ENCODE measurements at places on chromosomes 6 and 20. TPM values are rescaled to one million over a fixed set of nuclear protein-coding genes. Genes with fewer than 3 reads are reported as not detected.

Gene ASIP
- not detected for total RNA-seq

- H3K27ac ChIP-seq = no peak overlapping the region
- H3K4me1 ChIP-seq = no peaks in the 10 kb centered on the region
- no peak overlapping the region for H3K4me3 ChIP-seq
- H3K36me3 ChIP-seq = no peaks in the 10 kb centered on the region
These were observed 13.2 kb upstream of the EPB41L1 start for GRCh38 chr20:36141310-36141709.

DNA sequence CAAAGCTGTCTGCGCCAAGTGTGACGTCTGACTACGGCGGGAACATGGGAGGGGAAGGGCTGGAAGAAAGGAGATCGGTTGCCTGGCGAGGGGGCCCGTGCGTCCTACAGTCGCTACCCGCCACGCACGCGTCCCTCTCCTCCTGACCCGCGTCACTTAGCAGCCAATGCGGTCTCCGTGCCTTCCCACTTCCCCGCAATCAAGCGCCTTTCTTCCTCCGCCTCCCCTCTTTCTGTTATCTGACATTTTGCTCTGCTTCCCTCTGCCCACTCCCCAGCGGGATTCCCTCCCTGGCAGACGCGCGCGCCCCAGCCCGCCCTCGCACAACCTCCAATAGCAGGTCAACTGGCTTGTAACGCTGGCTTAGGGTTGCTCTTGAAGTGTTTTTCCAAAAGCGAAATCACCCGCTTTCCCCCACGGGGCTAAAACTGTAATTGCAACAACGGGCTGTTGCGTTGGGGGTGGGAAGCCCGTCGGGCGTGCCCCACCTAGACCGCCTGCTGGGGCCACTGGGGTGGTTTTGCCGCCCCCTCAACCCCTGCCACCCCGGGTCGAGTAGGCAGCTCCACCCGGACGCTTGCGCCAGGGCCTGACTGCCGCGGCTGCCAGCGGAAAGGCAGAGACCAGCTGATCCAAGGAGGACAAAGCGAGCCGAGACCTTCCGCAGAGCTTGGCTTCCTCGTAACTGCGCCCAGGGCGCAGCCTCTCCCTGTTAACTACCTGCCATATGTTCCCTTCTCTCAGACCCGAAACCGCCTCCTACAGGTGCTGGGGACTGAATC lies 6.2 kb upstream of the SOX4 start:
- H3K36me3 ChIP-seq = no peaks in the 10 kb centered on the region
- peak overlapping the region; percentile 81 for H3K4me3 ChIP-seq
- no peaks in the 10 kb centered on the region for H3K27me3 ChIP-seq
- peak overlapping the region; percentile 92 for H3K27ac ChIP-seq

GRCh38 chr20:62888406-62888805 lies 26.8 kb upstream of the TCFL5 start:
- peaks cover 7% of the 10 kb centered on the region for H3K4me1 ChIP-seq
- DNase-seq = no peak
- H3K36me3 ChIP-seq = peaks cover 17% of the 10 kb centered on the region
- H3K27ac ChIP-seq = no peak overlapping the region
- H3K4me3 ChIP-seq = no peak overlapping the region

GRCh38 chr20:56989516-56989915 lies 276.9 kb downstream of the BMP7 start:
- H3K27ac ChIP-seq = no peak overlapping the region
- no peaks in the 10 kb centered on the region for H3K27me3 ChIP-seq
- H3K4me1 ChIP-seq = peaks cover 4% of the 10 kb centered on the region

GRCh38 chr6:113694278-113695077 lies 162.7 kb upstream of the MARCKS start:
- H3K4me1 ChIP-seq = no peaks in the 10 kb centered on the region
- no peak overlapping the region for H3K4me3 ChIP-seq
- no peaks in the 10 kb centered on the region for H3K36me3 ChIP-seq

DNA sequence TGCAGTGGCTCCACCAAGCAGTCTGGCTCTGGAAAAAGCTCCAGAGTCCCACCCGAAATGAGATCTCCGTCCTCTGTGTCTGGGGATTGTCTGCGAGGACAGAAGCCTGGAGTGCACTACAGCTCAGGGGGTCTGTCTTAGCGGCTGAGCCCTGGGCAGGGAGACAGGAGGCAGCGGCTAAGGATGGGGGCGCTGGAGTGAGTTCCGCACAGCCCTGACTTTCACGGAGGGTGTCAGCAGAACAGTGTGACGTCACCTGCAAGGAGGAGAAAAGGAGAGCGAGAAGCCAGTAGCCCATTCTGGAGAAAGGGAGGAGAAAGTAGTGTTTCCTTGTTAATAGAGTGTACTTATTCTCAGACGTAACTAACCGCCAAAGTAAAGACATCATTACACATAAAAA lies 97.6 kb downstream of the FAM50B start:
- H3K4me1 ChIP-seq = no peaks in the 10 kb centered on the region
- peaks cover 7% of the 10 kb centered on the region for H3K27me3 ChIP-seq
- no peak for DNase-seq

DNA sequence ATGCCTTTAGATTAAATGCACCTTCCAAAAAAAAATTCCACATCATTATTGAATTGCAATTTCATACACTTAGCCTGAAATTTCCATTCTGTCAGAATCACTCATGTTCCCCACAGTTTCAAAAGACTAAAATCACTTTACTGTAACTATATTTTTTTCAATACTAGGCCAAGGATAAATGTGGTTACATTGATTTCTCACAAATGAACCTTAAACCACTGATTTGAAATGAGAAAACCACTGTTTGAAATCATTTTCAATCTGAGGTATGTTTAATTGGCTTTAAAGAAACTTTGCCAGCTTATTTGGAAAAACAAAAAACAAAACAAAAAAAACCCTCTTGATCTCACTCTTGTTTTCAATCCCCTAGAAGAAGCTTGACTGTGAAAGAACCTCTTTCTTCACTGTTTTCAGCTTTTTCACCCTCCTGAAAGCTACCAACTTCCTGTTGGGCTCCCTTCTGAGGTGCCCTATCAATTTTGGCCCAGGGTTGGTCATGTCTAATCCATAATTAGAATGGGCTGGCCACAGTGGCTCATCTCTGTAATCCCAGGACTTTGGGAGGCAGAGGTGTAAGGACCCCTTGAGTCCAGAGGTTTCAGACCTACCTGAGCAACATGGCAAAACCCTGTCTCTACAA lies 242.5 kb downstream of the ADGRG6 start:
- DNase-seq = no peak
- no peak overlapping the region for H3K27ac ChIP-seq
- H3K4me3 ChIP-seq = no peak overlapping the region
- no peaks in the 10 kb centered on the region for H3K4me1 ChIP-seq
- H3K36me3 ChIP-seq = no peaks in the 10 kb centered on the region

- DNase-seq = no peak
- no peak overlapping the region for H3K4me3 ChIP-seq
- peaks cover 10% of the 10 kb centered on the region for H3K4me1 ChIP-seq
- H3K27me3 ChIP-seq = no peaks in the 10 kb centered on the region
- no peak overlapping the region for H3K27ac ChIP-seq
These were observed 58.7 kb downstream of the GTF2H5 start for GRCh38 chr6:158226655-158227512.

GRCh38 chr6:4313044-4313686 lies 177.8 kb upstream of the ECI2 start:
- DNase-seq = peak; percentile 71
- no peaks in the 10 kb centered on the region for H3K36me3 ChIP-seq
- H3K27ac ChIP-seq = no peak overlapping the region
- no peaks in the 10 kb centered on the region for H3K27me3 ChIP-seq

Gene MAPK13
- 2.5 TPM for total RNA-seq

DNA sequence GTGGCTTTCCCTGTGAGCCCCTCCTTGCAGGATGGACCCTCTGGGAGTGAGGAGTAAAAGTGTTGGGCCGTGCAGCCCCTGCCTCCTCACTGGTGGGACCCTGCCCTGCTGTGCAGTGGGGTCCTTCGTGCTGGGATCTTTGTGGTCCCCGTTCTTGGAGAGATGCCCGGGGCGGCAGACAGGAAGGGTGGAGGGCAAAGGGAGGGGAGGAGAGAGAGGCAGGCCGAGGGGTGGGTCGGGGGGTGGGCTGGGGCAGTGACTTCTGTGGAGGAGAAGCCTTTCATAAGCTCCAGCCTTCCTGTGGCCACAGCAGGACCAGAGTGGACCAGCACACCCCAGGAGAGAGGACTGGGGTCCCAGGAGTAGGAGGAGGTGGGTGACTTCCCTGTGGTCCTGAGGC lies at the start of gene COL20A1:
TSS of gene COL20A1 (plus strand) at position 283 of the 400 bp plus-strand sequence. CDS start 1,922 bp downstream, outside the sequence.
- no peak for DNase-seq
- H3K27me3 ChIP-seq = no peaks in the 10 kb centered on the region
- H3K4me3 ChIP-seq = no peak within 1 kb of the TSS
- no peaks in the 10 kb centered on the region for H3K36me3 ChIP-seq

Gene MAFB
- 0.28 TPM for total RNA-seq

- no peak overlapping the region for H3K27ac ChIP-seq
- no peak overlapping the region for H3K4me3 ChIP-seq
- H3K4me1 ChIP-seq = no peaks in the 10 kb centered on the region
- H3K36me3 ChIP-seq = no peaks in the 10 kb centered on the region
These were observed 77.1 kb upstream of the EMILIN3 start for GRCh38 chr20:41443691-41444090.

Gene PDYN
- not detected for total RNA-seq

DNA sequence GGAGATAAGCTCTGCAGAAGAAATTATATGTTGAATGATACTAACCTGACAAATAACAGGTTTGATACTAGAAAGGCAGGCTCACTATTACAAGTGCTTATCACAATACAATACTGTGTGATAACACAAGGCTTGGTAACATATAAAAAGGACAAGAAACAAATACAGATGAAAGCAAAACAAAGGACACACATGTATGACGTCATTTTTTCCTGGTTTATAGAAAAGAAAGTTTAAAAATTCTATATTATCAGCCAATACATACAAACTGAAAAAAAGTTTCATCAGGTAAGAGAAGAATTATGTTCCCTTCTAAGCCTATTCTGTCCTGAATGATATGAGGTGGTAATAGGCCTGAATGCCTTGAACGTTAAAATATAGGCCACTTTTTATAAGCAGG lies 32.3 kb upstream of the MCM9 start:
- no peak overlapping the region for H3K4me3 ChIP-seq
- H3K27ac ChIP-seq = no peak overlapping the region
- H3K36me3 ChIP-seq = no peaks in the 10 kb centered on the region
- no peaks in the 10 kb centered on the region for H3K4me1 ChIP-seq
- DNase-seq = no peak

DNA sequence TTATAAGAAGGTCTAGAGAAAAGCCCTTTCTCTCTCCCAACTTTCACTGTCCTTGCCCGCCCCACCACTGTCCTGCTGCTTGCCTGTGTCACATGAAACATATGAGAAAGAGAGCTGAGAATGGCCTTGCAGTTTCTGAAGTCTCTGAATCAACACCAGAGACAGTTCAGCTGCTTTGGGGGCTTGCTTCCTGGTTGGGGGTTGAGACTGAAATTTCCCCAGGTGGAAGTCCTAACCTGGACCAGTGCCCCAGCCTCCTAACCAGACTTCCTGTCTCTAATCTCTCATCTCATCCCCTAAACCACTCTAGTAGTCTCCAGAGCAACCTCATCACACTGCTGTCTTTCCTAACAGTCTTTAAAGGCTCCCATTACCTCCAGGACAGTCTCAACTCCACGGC lies 10.7 kb downstream of the TRAM2 start:
- H3K27ac ChIP-seq = peak overlapping the region; percentile 37
- no peaks in the 10 kb centered on the region for H3K36me3 ChIP-seq
- peaks cover 29% of the 10 kb centered on the region for H3K4me1 ChIP-seq

Gene FOXS1
- 6.3 TPM for total RNA-seq

DNA sequence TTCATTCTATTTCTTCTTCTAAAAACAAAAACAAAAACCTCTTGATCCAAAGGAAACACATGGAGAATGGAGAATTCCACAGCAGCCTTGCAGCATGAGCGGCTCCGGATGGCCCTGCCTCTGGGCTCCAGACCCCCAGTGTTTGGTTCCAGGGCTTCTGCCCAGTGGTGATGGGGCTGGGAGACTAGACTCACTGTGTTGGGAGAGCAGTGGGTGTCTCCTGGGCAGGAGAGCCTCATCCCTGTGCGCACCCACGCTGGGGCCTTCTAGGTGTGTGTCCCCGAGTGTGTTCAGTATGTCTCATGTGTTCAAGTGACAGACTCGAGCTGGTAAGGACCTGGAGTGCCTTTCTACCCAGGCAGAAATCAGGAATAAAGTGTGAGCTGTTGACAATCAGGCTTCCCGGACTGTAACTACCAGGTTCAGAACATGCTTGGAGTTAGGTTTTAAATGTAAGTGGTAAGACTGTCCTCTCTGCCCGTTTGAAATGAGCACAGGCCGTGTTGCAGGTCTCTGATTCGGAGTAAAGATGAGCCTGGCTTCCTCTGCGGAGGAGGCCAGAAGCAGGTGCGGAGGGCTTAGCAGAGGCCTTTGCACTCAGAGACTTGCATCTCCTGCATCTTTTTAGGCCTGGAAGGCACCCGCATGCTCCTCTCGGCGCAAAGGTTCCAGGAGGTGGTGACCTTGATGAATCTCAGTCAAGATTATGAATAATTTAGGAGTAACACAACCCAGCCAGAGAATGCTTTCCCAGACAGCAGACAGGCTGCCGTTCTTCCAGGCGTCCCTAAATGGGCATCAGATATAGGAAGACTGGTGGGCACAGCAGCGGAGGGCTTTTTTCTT lies 253.6 kb downstream of the CDH26 start:
- peaks cover 5% of the 10 kb centered on the region for H3K27me3 ChIP-seq
- H3K4me1 ChIP-seq = no peaks in the 10 kb centered on the region
- no peak overlapping the region for H3K4me3 ChIP-seq
- no peak overlapping the region for H3K27ac ChIP-seq
- H3K36me3 ChIP-seq = no peaks in the 10 kb centered on the region
- DNase-seq = no peak

- no peak for DNase-seq
- no peaks in the 10 kb centered on the region for H3K27me3 ChIP-seq
- peak overlapping the region; percentile 94 for H3K27ac ChIP-seq
These were observed 65.9 kb upstream of the CLDN20 start for GRCh38 chr6:155197932-155198331.

GRCh38 chr20:9493803-9494202 lies 20.6 kb upstream of the LAMP5 start:
- H3K36me3 ChIP-seq = no peaks in the 10 kb centered on the region
- H3K4me3 ChIP-seq = no peak overlapping the region
- DNase-seq = no peak
- H3K27ac ChIP-seq = no peak overlapping the region
- no peaks in the 10 kb centered on the region for H3K4me1 ChIP-seq

- H3K4me1 ChIP-seq = peaks cover 31% of the 10 kb centered on the region
- no peaks in the 10 kb centered on the region for H3K27me3 ChIP-seq
- H3K36me3 ChIP-seq = no peaks in the 10 kb centered on the region
- H3K4me3 ChIP-seq = no peak overlapping the region
These were observed 38.5 kb downstream of the EDN1 start for GRCh38 chr6:12328701-12329100.

- no peak overlapping the region for H3K27ac ChIP-seq
- H3K4me1 ChIP-seq = no peaks in the 10 kb centered on the region
- no peaks in the 10 kb centered on the region for H3K27me3 ChIP-seq
- H3K4me3 ChIP-seq = no peak overlapping the region
These were observed 149.1 kb upstream of the BEND3 start for GRCh38 chr6:107264357-107264840.

DNA sequence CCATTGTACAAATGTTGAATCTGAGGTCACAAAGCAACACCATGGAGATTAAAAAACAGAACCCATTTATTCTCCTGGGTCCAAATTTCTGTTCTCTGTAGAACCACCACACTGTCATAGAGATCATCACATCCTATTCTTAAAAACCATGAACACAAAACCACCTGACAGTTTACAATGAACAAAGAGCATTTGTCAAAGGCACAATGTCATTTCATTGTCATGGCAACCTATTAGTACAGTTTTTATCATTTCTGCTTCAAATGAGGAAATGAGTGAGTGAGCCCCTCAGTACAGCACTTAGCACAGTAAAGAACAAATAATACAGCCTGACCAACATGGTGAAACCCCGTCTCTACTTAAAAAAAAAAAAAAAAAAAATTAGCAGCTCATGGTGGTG lies 23.1 kb upstream of the LAMP5 start:
- H3K27me3 ChIP-seq = no peaks in the 10 kb centered on the region
- H3K4me1 ChIP-seq = no peaks in the 10 kb centered on the region
- no peak overlapping the region for H3K4me3 ChIP-seq

Data from Panc1 (cell line).